ENCODE measurements at places on chromosomes 1 and 21.

DNA sequence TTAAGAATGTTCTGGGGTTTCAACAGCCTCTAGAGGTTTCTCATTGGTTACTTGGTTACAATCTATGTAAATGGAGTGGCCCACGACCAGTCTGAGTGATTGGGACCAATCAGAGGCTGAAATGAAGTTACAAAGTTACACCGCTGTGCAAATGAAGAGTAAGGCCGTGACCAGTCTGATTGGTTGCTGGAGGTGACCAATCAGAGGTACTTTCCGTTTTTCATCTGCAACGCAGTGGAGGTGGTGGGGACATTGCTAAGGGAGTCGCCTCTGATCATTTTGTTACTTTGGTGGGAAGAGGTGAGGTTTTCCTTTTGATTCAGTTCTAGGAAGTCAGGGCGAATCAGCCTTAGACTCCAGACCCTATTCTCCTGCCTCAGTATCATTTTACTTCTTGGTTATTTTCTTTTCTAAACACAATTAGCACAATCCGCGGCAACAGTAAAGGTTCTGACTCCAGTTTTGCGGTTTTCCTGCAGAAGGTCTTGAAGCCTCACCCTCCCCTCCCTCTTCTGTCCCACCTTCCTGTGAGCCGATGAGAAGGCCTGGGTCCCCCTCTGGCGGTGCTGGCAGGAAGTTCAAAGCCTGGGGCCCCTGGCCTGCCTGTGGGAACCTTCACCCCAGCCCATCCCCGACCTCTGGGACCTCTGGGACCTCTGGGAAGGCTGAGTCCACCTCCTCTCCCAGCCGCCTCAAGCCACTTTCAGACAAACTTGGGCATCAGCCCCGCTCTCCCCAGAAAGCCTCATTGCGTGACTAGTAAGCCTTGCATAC is 38.7 kb upstream of the TTC34 start:
- peak; percentile 75 for DNase-seq

DNA sequence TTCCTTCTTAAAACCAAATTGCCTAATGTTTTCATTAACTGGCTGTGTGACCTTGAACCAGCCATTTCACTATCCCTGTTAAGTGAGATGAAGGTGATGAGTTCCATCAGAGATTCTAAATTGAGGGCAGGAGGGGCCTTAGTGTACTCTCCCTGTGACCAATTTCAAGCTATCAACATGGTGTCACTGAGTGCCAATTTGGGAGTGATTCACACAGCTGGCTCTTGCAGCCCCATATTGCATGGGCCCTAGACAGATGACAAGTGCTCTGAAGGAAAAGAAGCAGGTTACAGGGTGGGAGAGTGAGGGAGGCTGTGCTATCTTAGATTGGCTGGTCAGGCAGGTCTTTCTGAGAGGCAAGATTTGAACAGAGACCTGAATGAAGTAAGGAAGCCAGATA is 13.0 kb upstream of the TACSTD2 start:
- DNase-seq: no peak

DNA sequence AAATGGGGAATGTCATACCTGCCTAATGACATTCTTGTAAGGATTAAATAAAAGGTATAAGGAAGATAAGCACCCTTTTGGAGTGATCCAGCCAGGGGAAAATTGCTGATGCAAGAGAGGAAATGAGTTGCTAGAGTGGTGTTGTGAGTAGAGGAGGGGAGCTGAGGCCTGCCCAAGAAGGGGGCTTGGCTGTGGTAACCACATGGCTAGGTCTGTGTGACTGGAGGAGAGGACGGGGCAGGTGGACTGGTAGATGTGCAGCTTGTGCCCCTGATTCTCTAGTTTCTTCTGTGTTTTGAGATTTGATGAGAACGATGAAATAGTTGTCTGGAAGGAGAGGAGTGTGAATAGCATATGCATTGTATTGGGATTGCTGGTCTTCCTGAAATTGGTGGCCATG is 6.6 kb downstream of the TXLNA start:
- no peak for DNase-seq

- DNase-seq: peak; percentile 20
These were observed 1.0 kb upstream of the PIGV start for GRCh38 chr1:26786437-26787380.

- DNase-seq: no peak
These were observed 156.9 kb upstream of the NBPF11 start for GRCh38 chr1:148308832-148309458.

- no peak for DNase-seq
These were observed 51.0 kb downstream of the SCP2 start for GRCh38 chr1:52978045-52978444.

- DNase-seq: no peak
These were observed 228.3 kb upstream of the DEPDC1 start for GRCh38 chr1:68725001-68725752.

GRCh38 chr1:151668090-151668489 is 48.5 kb downstream of the CELF3 start:
- no peak for DNase-seq

- no peak for DNase-seq
These were observed 93.8 kb downstream of the ATP1B1 start for GRCh38 chr1:169200319-169200718.

DNA sequence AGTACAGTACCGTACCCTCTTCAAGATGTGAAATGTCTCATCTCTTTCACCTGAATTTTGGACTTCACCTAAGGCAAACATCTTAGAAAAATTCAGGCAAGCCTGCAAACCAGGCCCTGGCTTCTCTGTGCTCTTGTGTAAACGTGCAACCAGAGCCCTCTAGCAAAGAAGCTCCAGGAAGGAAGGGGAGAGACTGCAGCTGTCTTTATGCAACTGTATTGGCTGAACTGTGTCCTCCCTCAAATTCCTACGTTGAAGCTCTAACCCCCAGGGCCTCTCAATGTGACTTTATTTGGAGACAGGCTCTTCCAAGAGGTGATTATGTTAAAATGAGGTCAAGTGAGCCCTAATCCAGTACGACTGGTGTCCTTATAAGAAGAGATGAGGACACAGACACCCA is 60.3 kb downstream of the SLC45A1 start:
- DNase-seq: no peak

DNA sequence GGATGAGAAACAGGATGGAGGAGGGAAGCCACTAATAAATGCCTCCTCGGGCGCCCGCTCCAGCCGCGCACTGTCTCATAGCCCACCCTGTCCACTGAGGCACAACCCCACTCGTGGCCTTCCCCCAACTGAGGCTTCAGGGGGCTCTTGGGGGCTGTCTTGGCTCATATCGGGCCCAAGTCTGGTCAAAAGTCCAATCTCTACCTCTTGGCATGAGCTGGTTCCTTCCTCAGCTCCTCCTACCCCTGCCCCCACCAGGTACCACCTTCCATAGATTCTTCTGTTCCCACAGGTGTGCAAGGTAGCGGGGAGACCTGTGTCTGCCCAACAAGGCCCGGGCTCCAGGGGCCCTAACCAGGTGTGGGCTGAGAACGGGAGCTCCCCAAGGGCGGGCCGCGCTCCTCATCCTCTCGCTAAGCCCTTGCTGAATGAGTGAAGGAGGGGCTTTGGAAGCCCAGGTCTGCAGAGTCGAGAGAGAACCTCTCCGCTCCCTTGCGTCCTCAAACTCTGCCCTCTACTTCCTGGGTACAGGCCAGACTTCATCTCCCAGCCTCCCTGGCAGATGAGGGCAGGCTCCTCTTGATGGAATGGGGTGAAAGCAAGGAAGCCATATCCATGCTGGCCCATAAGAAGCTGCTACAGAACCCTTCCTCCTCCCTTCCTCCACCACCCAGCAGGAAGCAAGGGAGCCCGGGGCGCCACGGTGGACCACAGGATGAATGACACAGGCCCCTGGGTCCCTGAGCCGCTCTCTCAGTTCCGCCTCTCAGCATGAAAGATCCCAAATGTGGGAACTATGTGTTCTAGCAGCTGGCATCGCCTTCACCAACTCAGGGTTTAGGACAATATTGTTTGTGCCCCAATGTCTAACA is 74.7 kb downstream of the PSMG1 start:
- no peak for DNase-seq

DNA sequence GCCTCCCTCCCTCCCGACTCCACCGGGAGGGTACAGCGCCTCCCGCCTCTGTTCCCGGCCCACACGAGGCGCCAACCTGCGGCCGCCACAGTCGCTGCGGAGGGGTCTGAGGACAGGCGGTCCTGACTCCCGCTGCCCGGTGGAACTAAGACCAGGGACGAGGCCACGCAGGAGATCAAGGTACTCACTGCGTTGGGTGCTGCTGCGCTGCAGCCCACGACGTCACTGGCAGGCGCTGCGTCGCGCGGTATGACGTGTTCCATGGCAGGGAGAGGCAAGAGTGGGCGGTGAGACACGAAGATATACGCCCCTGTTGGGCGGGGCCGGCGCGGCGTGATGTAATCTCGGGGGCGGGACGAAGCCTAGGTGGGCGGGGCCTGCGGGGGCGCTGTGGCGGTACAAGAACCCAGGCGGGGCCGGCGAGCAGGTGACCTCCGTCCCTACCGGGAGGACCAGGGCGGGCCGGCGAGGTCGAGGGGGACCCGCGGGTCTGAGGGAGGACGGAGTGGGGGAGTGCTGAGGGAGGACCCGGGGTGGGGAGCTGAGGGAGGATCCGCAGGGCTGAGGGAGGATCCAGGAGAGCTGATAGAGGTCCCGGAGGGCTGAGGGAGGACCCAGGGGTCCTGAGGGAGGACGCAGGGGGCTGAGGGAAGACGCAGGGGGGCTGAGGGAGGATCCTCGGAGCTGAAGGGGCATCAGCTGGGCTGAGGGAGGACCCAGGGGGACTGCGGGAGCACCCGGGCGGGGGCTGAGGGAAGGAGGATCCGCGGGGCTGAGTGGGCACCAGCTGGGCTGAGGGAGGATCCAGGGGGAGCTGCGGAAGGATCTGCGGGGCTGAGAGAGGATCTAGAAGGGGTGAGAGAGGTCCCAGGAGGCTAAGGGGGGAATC is at the start of gene MRPL55:
Gene MRPL55 (minus strand): TSS at position 227 of the 889 bp plus-strand sequence. CDS start 1,039 bp downstream, outside the sequence.
- DNase-seq: peak; percentile 98

GRCh38 chr21:43890042-43890441 is 25.0 kb downstream of the AGPAT3 start:
- no peak for DNase-seq

DNA sequence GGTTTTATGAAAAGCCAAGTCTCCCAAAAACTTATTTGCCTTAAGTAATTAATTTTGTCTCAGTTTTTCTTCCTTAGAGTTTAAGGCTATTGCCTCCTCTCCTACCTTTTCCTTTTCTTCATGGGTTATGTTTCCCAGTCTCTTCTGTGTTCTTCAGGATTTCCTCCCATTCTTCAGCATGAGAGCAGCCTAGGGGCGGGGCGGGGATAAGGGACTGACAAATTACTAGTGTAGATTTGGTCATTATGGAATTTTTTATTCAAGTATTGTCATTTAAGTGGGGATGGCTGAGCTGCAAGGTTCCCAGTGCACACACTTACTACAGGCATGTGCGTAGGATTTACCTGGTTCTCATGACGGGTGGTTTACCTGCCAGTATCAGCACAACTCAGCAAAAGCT is 35.2 kb upstream of the PIGV start:
- no peak for DNase-seq

- DNase-seq: no peak
These were observed 53.4 kb downstream of the FRRS1 start for GRCh38 chr1:99713006-99713405.

Data from CD4-positive, alpha-beta T cell treated with Interleukin-10 for 1 hour (primary cell).